ENCODE measurements at places on chromosomes 12 and 14.

- peak; percentile 22 for DNase-seq
Observed at GRCh38 chr14:71143381-71144290, 236.4 kb downstream of the PCNX1 start.

DNA sequence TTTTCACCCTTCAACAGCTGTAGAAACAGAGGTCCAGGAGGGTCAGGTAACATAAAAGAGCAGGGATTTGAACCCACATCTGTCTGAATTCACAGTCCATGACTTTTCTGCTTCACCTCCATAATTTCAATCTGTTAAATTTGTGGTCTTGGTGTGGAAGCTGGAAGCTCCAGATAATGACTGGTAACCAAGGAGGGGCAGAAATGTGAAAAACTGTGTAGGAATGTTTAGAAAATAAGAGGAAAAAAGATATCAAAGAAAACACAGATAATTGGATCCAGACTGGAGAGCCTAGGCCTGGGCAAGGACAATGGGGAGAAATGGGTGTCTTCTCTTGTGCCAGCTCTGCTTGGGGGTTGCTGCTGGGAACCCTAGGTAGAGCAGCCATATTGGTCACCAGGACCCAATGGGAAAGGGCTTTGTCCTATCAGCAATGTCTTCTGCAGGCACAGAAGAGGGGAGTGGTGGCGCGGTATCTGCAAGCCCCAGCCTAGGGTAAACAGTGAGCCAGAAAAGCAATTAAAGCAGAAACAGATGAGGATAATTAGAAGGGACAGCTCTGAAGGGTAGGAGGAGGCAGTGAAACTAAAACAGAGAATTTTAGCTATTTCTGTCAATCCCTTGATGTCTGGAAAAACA, 54.3 kb upstream of the CCDC91 start:
- no peak for DNase-seq

- DNase-seq: no peak
Observed at GRCh38 chr14:29311983-29312382, 545.4 kb downstream of the FOXG1 start.

GRCh38 chr12:107461222-107461975, 224.2 kb upstream of the PWP1 start:
- no peak for DNase-seq

DNA sequence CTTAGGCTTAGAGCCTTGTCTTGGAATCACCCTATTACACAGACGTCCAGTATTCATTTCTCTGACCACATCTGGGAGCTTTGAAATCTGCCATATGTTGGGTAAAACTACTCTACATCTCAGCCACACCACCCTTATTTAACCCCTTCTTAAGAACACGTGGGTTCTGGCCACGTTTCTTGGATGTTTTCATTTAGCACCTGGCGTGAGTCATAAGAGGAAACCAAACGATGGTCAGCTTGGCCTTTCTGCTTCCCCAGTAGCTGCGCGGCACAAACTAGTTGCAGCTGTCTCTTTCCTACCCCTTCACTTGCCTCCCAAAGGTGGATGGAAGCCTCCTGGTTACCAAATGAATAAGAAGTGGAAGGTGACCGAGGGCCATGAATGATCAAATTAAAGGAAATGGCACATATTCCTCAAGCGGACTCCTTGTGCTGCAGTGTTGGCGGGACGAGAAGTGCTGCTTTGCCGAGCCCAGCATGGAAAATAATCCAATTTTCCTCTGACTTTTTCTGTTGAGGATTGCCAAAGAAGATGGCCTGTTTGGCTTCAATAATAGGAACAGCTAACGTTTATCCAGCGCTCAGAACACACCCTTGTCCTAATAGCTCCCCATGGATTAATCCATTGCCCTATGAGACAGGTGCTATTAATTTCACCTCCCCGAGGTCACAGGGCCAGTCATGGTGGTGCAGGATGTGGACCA, 154.1 kb downstream of the ZNF664 start:
- no peak for DNase-seq

- no peak for DNase-seq
Observed at GRCh38 chr14:64841121-64841651, 38.5 kb downstream of the SPTB start.

- no peak for DNase-seq
Observed at GRCh38 chr12:102990419-102990818, 32.9 kb downstream of the ASCL1 start.

GRCh38 chr14:39025810-39026627, 77.0 kb downstream of the SEC23A start:
- no peak for DNase-seq

DNA sequence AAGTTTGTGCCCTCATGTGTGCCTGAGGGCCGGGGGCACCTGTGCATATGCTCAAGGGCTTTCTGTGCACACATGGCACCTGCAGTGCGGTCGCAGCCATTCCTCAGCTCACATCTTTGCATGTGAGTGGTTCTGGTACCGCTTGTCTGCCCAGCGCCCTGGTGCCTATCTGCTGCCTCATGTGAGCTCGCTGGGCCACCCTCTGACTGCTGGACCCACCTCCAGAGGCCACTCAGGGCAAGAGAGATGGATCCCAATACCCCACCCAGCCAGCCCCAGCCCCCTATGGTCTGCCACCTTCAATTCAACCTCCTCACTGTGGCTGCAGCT, 5.4 kb upstream of the AMN start:
- DNase-seq: no peak

GRCh38 chr12:112439769-112440168, 21.0 kb downstream of the PTPN11 start:
- DNase-seq: no peak

GRCh38 chr12:105227879-105228278, 8.1 kb downstream of the APPL2 start:
- no peak for DNase-seq

DNA sequence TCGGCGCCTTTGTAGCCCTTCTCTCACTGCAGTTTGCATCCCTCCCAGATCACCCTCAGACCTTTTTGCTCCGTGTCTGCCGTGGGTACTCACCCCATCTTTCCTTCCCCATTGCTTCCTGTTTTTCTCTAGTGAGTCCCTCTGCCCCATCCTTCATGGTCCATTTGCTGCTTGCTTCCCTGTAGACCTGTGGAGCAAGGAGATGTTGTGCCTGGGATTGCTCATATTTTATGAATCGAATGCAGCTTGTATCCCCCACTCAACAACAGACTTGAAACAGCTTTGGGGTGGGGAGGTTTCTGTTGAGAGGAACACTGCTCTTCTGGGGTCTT, 661 bp downstream of the DENR start:
- DNase-seq: no peak

- DNase-seq: no peak
Observed at GRCh38 chr14:36857842-36858445, 196.3 kb downstream of the PAX9 start.

DNA sequence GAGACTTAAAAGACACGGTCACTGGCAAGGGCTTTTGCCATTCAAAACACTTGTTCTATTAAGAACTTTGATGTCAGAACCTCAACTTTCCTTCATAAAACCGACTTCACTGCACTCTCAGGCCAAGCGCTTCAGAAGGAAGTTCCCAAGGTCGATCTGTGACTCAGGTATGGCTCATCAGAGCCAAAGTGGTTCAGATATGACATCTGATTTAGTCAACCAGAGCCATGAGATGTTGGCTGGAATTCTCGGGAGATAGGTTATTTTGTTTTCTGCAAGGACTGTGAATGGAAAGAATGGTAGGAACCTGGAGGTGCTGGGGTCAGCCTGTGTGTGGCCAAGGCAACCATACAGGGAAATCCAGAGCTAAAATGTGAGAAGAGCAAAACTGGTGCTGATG, 445.6 kb downstream of the GLT1D1 start:
- no peak for DNase-seq

DNA sequence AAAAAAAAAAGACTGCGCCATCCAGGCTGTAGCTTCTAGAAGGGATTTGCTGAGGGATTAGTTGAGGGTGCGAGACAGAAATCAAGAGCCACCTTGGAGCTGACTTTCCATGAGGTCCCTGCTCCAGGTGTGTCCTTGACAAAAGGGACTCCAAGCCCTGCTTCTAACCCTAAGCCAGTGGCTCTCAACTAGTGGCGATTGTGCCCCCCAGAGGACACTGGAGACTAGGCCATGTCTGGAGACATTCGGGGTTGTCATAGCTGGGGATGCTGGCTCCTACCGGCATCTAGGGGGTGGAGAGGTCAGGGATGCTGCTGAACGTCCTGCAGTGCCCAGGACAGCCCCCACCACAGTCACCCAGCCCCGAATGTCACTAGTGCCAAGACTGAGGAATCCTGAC, 40.6 kb downstream of the SPRING1 start:
- DNase-seq: no peak

DNA sequence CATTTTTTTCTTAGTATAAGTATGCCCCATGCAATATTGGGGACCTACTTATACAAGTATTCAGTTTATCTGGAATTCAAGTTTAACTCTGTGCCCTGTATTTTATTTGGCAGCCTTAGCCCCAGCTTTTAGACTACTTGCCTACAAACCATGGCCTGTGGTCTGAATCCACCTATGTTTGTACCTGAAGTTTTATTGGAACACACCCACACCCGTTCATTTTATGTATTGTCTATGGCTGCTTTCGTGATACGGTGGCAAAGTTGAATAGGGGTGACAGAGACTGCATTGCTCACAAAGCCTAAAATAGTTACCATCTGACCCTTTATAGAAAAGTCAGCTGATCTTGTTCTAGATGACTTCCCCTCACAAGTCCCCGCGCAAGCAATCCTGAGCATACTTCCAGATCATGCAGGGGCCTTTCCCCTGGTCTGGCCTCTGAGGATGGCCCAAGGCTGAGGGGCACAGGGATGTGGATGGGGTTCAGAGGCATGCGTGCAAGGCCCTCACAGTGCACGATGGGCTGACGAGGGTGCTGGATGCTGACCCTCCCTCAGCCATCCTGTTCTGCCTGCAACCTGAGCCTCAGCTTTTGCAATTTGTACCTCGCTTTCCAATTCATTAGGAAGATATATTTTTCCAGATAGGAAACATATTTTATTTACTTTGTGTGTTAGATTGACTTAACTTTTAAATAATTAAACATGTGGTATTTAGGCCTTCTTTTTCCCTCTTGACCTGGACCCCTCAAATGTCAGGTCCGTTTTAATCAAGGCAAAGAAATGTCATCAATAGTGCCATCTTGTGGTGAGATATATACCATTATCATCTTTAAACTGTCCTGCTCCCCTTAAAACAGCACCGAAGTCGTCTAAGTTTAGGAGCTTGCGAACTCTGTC, 527.3 kb upstream of the CCDC196 start:
- DNase-seq: no peak

- DNase-seq: no peak
Observed at GRCh38 chr14:75993567-75994041, 8.0 kb downstream of the IFT43 start.

DNA sequence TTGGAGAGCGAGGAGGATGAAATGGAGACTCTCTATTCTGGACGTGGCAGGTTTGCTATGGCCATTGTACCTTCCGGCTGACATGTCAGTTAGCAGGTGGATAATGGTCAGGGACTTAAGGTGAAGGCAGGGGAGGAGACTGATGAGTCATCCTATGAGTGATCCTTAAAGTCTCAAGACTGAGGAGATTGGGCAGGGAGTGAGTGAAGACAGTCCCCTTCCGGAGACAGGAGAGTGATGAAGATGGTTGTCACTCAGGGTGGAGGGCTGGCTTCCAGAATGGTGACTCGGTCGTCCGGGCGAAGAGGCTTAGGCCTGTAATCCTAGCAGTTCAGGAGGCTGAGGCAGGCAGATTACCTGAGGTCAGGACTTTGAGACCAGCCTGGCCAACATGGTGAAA, 49.8 kb upstream of the CCDC63 start:
- no peak for DNase-seq

- no peak for DNase-seq
Observed at GRCh38 chr12:65728455-65728847, 95.8 kb upstream of the HMGA2 start.

DNA sequence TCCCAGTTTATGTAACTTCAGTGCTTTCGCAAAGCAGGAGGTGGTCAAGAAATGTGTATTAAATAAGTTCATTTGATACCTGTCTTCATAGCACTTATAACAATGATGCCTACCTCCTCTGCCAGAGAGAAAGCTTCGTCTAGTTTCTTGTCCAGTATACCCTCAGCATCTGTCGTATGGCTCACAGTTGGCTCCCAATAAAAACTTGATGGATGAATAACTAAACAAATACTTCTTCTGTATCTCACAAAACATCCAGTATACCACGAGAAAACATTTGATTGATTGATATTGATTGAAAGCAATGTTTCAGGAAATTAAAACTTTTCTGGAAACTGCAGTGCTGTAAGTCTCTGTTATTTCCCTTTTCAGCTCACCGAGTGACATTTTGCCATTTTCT, 26.9 kb upstream of the PTGDR start:
- no peak for DNase-seq

- DNase-seq: no peak
Observed at GRCh38 chr14:51305751-51306150, 65.7 kb downstream of the TMX1 start.

DNA sequence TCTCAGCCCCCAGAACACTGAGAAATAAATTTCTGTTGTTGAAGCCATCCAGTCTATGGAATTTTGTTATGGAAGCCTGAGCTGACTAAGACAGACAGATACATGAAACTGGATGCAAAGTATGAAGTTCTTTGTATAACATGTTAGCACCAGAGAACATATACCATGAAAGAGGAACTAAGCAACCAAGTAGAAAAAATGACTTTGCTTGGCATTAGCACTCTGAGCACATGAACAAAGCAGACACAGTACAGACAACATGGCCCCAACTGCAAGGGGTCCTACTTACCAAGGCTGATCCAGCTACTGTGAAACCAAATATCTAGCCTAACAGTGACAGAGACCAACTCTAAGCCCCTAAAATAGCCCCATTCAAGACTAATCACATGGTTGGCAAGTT, 13.8 kb downstream of the EXOC5 start:
- DNase-seq: no peak

GRCh38 chr14:100828031-100828769, 2.3 kb downstream of the MEG3 start:
- no peak for DNase-seq

DNA sequence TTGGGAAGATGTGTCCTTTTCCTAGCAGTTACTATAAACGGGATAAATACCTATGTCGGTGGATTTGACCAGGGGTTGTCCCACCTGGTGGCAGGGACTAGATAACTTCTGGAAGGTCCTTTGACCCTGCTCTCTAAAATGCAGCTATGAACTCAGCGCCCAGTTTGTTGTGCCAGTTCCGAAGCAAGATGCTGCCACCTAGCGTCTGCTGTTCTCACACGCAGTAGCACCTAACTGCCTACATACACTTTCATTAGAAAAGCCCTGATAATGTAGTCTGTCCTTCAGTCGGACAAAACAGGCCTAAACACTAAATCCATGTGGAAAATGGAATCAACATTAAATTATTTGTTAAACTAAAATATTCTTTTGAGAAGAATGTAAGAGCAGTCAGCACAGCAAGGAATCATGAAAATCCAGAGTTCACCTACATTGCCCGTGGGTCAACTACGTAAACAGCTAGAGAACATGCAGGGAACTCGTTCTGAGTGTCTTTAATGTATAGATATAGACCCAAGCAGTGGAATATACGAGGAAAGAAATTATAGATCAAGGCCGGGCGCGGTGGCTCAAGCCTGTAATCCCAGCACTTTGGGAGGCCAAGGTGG, 51.1 kb upstream of the CRACR2A start:
- peak; percentile 51 for DNase-seq

GRCh38 chr12:46265734-46266133, 3.1 kb downstream of the SLC38A1 start:
- DNase-seq: no peak
